ENCODE measurements at places on chromosomes 16 and 17.

- peak; percentile 87 for DNase-seq
Observed at GRCh38 chr17:77312786-77313599, 172.2 kb downstream of the SEC14L1 start.

GRCh38 chr17:202501-202951 is 21.1 kb upstream of the DOC2B start:
- no peak for DNase-seq

- DNase-seq = peak; percentile 97
Observed at GRCh38 chr16:69276148-69277115, 34.7 kb upstream of the VPS4A start.

GRCh38 chr17:4735876-4736651 is 3.6 kb upstream of the ZMYND15 start:
- no peak for DNase-seq

DNA sequence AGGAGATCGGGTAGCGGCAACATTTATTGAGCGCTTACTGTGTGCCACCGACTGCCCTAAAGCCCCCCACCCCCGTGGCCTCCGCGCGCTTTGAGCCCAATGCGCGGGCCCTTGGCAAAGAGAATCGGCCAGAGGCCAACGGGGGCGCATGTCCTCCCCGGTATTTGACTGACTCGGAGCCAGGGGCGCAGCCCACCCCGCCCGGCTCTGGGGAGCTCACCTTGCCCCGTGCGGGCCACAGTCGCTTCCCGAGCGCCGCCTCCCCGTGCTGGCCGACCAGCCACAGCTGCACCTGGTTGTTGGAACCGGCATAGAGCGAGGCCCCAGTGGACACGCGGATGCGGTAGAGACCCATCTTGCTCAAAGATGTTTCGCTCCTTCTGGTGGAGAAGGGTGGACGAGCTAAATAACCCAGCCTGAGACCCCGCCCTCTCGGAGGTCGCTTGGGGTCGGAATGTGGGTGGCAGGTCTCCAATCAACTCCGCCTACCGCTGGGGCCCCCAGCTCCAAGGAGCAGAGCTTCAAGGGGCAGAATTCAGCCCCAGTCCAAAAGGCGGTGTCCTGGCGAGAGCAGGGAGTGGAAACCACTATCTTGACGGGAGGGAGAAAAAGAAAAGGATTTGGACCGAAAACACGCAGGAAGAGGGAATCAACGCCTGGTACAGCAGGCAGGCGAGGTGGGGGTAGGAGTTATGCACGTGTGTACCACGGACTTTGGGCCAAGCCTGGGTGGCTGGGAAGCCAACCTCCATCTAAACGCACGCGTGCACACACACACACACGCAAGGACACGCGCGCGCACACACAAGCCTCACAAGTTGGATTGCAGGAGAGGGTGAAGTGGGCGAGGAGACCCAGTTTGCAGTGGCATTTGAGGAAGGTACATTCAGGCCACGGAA is at the start of gene ALOX15:
TSS of gene ALOX15 (minus strand) at position 382 of the 899 bp plus-strand sequence. CDS start at position 355, 27 bp downstream.
- DNase-seq = no peak

GRCh38 chr16:49559242-49559641 is 185.6 kb downstream of the C16orf78 start:
- no peak for DNase-seq

GRCh38 chr17:17548044-17548443 is 43.5 kb downstream of the PEMT start:
- DNase-seq = no peak

DNA sequence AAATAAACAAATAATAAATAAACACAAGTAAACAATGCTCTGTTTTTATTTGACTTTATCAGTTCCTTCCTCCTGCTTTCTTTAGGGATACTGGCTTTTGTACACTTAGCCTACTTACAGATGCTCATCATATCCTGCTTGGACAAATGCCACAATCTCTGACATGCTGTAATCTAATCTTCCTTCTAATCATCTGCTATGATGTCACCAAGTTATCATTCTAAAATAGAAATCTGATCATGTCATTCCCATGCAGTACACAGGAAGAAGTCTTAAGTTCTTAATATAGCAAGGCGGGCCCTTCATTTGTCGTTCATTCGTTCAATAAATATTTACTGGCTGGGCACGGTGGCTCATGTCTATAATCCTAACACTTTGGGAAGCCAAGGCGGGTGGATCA is 9.1 kb upstream of the UBB start:
- no peak for DNase-seq

GRCh38 chr17:57432507-57433277 is 176.4 kb downstream of the MSI2 start:
- no peak for DNase-seq

DNA sequence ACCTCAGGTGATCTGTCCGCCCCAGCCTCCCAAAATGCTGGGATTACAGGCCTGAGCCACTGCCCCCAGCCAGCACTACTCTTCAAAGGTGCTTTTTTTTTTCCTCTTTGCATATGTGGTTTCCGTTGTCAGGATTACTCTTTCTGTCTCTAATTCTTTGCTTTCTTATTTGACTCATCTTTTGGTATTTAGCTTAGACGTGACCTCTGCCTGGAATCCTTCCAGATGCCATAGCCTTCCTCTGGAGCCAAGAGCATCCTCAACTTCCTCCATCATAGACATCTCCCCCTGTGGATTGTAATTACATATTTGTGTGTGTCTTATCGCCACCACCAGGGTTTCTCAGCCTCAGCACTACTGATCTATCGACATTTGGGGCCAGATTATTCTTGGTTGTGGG is 84.4 kb upstream of the XYLT1 start:
- DNase-seq = peak; percentile 46

DNA sequence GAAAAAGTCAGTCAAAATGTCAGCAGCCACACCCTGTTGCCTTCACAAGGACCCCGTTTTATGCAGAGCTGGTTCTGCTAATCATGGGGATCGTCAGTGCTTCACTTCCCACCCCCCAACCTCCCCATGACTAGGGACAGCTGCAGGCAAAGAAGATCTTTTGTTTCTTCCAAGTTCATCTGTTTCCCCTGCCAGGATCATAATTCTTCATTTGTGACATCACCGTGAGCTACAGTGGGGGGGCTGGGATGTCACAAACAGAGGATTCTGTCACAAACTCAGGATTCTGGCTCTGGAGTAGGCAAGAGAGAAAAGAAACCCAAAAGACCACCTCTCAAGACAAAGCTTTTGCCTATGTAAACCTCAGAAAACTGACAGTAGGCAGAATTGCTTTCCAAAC is 24.7 kb downstream of the DNAJC7 start:
- DNase-seq = no peak

GRCh38 chr17:51807460-51807859 is 351.1 kb downstream of the CA10 start:
- DNase-seq = no peak

GRCh38 chr17:8914554-8914953 is 47.1 kb upstream of the PIK3R6 start:
- no peak for DNase-seq
